ENCODE measurements at places on chromosomes 5 and 9.
A peak's percentile ranks its signal among the peaks of the same experiment; 100 is the strongest.

DNA sequence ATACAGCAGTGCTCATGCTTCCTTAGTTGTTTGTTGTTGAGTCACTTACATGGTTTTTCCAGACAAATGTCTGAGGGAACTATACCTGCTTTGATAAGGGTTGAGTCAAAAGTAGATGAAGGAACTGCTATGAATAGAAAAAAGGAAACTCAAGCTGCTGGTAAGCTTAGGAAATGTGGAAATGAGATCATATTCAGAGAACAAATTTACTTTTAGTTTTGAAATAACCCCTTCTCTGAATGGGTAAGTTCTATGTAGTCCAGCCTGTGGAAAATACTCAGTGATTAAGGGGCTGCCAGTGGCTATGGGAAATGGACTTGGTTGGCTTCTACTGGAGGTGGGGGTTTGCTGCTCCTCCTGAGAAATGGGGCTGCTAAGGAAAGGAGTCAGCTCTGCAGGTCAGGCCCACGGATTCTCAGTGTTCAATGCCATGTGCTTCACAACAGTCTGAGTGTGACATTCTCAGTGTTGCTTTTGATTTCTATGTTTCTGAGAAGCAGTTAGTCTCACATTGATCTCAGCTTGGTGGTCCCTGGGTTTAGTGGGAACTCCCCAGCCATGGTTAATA is 47.7 kb upstream of the GLRX start:
- no peak for DNase-seq

DNA sequence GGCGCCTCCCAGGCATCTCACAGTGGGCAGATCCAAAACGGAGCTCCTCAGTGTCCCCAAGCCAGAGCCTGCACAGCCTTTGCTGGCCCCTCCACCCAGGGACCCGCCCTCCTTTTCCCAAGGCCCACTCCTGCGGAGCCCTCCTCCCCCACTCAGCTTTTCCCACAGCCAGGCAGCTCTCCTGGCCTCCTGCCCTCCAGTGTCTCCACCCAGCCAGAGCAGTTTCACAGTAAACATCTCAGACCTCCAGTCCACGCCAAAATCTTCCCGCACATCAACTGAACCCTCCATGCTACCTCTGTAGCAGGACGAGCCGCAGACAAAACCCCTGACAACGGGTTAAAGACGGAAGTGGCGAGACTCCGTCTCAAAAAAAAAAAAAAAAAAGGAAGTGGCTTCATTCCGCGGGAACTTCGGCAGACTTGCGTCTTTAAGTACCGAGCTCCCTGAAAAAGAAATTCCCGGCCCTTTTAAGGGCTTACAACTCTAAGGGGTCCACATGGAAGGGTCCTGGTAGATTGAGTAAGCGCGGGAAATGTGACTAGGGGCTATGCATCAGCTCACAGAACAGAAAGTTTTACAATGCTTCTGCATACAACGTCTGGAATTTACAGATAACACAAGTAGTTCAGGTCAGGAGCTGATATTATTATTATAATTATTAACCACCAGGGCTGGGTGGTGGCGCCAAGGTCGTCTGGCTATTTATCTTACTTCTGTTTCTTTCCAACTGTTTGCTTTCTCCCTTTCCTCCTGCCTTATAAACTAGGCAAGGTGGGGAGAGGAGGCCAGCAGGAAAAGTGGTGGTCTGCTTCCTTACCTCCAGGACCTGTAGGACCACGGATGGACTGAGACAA is 11.4 kb upstream of the GRIN1 start:
- peak; percentile 33 for DNase-seq

GRCh38 chr5:68239487-68239886 is 23.9 kb downstream of the PIK3R1 start:
- peak; percentile 81 for DNase-seq

DNA sequence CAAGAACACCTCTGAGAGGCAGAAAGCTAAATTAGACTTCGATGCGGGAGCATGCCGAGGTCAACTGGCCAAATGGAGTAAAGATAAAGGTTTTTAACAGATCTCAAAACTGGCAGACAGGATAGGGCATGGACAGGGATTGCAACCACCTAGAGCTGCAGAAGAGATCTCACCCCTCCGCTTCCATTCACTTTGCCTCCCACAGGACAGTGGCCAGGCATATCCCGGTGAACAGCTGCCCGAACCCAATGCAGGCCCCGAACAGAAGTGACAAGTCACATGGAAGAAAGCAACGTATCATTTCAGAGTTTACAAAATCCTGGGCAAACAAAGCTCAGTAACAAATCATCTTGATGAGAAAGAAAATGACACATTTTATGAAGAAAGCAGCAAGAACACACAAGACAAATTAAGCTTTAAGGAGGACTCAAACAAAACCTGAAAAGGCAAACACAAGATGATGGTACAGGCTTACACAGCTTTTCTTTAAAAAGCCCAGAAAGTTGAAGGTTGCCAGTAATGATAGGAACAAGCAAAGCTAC is 18.4 kb downstream of the RNF130 start:
- DNase-seq, result no peak

DNA sequence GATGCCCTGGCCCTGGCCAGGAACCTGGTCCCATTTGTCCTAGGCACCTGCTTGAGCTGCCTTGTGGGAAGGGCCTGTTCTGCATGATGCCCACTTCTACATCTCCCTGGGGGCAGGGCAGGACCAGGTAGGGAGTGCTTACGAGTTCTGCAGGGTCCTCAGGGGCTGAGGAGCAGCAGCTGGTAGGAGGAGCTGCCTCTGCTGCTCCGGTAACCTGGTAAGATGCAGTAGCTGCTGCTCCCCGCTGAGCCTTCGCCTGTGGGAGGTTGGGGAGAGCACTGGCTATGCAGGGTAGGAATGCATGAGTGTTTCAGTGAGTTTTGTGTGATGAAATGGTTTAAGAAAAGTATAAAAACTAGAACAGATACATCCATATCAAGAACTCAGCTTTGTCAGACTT is 13.6 kb downstream of the LRRC8A start:
- DNase-seq, result no peak

GRCh38 chr5:11143456-11144267 is 382.6 kb upstream of the DAP start:
- no peak for DNase-seq

- DNase-seq, result no peak
Observed at GRCh38 chr9:95666785-95667155, 150.0 kb upstream of the PTCH1 start.

DNA sequence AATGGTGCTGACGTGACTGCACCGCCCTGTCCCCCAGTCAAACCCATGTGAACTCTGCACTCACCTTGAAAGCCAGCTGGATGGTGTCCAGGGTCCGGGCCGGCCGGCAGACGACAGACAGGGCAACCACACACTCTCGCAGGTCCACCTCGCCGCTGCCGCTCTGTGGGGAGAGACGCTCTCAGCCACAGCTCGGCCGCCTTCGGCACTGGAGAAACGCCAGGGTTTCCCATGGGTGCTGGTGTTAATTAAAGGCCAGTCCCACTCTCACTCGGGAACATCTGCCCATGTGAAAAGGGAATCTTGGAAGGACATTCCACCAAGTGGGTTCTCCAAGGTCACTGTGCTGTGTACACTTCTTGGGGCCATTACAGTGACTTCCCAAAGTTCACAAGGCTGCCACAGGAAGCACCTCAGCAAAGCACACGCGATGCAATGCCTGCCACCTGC is 25.5 kb upstream of the SLC6A3 start:
- DNase-seq, result no peak

DNA sequence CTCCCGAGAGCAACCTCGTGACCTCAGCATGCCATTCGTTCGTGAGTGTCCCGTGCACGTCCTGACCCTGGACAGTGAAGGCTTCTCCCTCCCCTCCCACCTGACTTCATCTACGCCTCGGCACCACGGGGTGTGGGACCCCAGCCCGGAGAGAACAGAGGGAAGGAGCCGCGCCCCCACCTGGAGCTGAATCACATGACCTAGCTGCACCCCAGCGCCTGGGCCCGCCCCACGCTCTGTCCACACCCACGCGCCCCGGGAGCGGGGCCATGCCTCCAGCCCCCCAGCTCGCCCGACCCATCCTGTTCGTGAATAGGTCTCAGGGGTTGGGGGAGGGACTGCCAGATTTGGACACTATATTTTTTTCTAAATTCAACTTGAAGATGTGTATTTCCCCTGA is 38.3 kb upstream of the FCN2 start:
- no peak for DNase-seq

- DNase-seq, result no peak
Observed at GRCh38 chr5:180305481-180305880, 13.6 kb upstream of the MAPK9 start.

DNA sequence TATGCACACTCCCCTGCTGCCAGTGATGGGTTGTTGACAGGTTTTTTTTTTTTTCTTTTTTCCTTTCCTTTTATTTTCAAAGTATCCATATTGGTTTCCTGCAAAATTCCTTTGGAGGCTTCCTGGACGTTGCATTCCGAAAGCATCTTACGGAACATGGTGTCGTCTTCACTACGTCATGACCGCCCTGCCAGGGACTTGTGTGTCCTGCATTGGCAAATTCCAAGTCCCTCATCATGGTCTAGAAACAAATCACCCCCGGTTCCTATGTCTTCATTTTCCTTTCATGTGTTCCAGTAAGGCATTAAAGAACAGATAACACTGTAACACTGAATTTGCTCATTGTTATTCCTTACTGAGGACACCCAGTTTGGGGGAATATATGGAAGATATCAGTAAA is 35.0 kb upstream of the ADAMTSL1 start:
- no peak for DNase-seq

- DNase-seq, result no peak
Observed at GRCh38 chr5:151264113-151264512, 11.1 kb downstream of the GM2A start.

GRCh38 chr9:93232388-93232960 is 48.5 kb downstream of the WNK2 start:
- DNase-seq, result no peak

- DNase-seq, result peak; percentile 89
Observed at GRCh38 chr9:89602978-89603766, 1.6 kb upstream of the GADD45G start.

DNA sequence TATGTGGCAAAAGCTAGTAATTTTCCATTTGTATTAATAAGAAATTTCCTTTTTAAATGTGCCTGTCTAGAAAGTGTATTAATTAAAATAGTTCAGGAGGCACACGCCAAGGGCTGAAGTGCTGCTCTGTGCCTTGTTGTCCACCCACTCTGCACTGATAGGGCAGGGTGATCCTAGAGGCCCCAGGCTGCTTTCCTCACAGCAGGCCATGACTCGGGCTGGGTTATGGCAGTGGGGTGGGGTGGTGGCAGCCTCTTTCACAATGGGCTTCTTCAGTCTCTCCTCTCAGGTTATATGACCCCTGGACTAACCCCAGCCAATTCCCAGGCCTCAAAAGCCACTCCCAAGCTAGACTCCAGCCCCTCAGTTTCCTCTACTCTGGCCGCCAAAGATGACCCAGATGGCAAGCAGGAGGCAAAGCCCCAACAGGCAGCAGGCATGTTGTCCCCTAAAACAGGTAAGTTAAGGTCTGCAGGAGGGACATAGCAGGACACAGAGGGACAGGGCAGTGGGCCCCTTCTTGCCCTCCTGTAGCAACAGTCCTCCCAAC is 19.5 kb downstream of the CD74 start:
- no peak for DNase-seq

DNA sequence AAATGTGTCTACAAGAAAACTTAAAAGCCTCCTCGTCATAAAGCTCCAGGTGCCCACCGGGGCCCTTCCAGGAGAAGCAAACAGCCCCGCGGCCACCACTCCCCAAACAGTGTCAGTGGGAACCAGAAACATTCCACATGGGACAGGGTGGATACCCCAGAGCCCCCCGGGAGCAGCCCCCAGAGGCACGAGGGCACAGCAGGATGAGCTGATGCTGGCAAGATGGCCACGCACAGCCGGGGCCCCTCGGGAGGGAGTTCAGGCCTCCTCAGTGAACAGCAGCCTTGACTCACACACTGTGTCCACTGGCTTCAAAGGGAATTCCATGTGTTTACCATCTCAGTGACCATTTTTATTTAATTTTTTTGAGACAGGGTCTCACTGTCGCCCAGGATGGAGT is 10.5 kb downstream of the EXD3 start:
- DNase-seq, result no peak

DNA sequence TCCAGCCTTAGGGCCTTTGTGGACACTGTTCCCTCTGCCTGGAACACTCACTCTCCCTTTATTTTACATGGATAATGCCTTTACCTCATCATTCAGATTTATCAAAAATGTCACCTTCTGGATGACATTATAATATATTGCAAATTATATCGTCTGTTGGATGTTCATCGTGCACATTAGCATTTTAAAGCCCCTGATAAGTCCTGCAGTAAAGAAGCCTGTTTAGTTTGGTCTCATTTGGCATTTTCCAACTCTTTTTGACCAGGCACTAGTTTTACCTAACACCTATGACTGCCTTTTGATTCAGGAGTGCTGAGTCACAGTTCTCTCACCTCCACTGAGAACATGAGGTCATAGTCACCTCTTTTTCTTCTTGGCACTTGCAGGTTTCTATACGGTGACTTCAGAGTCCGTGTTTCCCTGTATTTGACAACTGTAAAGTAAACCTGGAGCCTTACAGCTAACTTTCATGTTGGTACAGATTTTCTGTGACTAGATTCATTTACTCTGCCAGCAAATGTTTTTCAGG is 57.7 kb upstream of the STC2 start:
- no peak for DNase-seq

DNA sequence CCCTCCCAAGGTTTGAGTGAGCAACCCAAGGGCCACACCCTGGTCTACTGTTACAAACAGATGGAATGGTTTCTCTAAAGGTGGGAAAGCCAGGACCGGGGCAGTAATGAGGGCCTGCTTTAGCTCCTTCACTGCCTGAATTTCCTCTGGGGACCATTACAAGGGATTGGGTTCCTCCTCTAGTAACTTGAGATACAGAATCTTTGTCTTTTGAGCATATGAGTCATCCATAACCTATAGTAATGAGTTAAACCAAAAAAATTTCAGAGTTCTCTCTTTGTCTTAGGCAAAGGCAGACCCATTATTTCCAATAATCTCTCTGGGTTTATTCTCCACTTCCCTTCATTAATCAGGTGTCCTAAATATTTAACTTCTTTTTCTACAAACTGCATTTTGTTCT is 618.8 kb downstream of the HINT1 start:
- DNase-seq, result no peak

- no peak for DNase-seq
Observed at GRCh38 chr9:6551136-6551535, 94.4 kb downstream of the GLDC start.

- DNase-seq, result no peak
Observed at GRCh38 chr9:96514108-96514799, 64.3 kb downstream of the HABP4 start.

DNA sequence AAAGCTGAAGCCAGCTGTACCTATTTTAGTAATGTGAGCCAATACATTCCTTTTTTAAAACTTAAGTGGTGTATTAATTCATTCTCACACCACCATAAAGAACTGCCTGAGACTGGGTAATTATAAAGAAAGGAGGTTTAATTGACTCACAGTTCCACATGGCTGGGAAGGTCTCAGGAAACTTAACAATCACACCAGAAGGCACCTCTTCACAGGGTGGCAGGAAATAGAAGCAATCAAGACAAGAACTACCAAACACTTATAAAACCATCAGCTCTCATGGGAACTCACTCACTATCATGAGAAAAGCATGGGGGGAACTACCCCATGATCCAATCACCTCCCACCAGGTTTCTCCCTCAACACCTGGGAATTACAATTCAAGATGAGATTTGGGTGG is 21.0 kb downstream of the ESM1 start:
- no peak for DNase-seq

- DNase-seq, result no peak
Observed at GRCh38 chr5:155021842-155022241, 8.3 kb downstream of the KIF4B start.

- DNase-seq, result no peak
Observed at GRCh38 chr5:75963554-75963953, 119.6 kb upstream of the SV2C start.

- no peak for DNase-seq
Observed at GRCh38 chr9:93054758-93055704, 3.5 kb upstream of the SUSD3 start.
